ENCODE measurements at places on chromosomes 11 and 22.
A peak's percentile ranks its signal among the peaks of the same experiment; 100 is the strongest.

- no peak for DNase-seq
These were observed 36.5 kb downstream of the SDHD start for GRCh38 chr11:112123129-112123528.

DNA sequence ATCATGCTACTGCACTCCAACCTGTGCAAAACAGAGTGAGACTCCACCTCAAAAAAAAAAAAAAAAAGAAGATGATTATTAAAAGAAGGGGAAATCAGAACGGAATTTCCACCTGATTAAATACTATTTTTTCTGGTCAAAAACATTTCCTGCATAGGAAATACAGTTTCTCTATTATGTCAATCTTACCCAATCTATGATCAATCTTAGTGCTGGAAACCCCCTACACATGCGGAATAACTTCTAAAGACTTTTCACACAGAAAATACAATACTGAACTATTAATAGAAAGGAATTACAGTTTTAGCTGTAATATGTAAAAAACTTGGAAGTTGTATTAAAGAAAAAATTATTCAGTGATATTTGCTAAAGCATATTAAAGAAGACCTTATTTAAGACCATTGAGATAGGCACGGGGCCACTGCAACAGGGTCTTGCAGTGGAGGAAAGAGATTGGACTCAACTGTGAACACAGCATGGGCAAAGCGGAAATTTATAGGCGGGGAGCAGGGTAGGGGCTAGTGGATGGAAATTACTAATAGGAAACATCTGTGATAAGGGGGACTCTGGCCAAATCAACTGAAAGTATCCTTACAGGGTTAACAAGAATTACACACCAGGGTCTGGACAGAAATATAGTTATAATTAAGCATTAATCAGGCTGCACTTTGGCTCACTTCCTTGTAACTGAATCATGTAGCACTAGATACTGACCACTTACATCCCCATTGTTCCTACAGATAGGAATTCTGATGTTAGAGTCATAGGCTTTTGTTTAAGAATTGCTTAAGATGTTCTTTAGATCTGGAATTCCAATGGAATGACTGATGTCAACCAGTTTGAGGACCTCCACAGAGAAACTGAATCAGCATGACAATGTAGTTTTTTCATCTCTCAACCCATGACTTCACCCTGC is 411.5 kb upstream of the DDI1 start:
- DNase-seq = no peak

- no peak for DNase-seq
These were observed 8.6 kb downstream of the TSSC4 start for GRCh38 chr11:2409126-2409525.

DNA sequence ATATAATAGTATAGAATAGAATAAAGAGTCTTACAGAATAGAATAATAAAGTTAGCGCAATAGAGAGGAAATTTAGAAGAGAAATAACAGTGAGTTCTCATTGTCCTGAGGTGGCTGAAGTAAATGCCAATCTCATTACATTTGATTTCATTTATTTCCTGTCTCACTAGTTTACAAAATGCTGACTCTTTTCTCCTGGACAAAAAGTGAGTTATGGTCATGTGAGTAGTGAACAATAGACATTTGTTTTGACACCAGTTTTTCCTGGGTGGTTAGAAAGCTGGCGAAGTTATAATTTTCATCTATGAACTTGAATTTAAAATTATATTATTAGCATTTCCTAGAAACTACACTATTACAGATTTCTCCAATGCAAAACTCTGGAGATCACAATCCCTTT is 143.7 kb downstream of the TYR start:
- no peak for DNase-seq

DNA sequence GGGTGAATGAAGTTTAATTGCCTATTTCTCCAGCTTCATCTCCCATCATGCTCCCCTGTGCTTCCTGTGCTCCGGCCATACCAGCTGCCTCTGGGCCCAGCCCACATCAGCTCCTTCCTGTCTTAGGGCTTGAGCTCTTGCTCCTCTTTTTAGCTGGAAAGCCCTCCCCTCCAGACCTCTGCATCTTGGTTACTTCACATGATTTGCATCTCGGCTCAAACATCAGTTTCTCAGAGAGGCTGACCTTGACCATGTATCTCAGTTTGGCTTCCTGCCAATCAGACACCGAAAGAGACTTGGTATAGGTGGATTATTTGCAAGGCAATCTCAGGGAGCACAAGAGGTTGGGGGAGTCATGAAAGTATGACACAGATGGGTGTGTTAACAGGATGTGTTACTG is 73.2 kb upstream of the TIMP3 start:
- no peak for DNase-seq

DNA sequence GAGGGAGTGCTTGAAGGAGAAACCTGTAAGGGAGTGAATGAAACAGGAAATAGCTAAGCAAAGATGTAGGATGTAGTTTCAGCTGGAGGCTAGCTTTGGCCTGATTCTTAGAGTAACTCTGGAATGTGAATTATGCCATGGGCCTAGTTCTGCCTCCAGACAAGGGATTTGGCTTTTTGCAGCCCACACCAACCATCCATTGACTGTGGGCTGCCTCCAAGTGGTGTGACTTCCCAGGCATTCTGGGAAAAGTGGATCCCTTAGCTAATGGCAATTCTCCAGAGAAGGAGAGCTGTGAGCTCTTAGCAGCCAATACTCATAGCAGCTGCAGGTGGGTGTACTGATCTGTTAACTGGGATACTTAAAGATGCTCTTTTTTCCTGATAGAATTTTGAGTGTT is 2.0 kb upstream of the OR9I1 start:
- no peak for DNase-seq

DNA sequence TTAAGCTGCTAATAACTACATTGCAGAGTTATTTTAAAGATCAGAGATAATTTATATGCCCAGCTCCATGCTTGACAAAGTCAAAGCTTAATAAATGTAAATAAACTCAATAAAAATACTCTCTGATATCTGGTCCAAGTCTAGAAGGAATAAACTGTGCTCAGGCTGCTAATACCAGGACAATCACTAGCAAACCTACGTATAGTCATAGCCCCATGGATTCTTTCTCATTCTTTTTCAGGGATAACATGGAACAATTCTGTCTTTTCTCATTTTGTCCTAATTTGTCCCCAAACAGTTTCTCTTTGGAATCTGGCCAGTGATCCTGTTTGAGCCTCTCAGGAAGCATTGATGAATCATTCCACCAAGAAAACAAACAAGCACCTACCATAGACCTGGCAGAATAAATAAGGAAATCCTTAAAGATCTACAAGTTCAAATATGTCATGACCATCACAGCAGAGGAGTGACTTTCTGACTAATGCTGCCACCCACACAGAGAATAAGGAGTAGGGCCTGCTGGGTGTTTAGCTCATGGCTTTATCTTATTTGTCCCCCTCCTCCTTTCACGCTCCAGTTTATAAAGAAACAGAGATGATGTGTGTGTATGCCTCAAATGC is 14.1 kb upstream of the B3GNT6 start:
- no peak for DNase-seq

GRCh38 chr11:86274503-86274902 is 27.5 kb upstream of the HIKESHI start:
- no peak for DNase-seq

DNA sequence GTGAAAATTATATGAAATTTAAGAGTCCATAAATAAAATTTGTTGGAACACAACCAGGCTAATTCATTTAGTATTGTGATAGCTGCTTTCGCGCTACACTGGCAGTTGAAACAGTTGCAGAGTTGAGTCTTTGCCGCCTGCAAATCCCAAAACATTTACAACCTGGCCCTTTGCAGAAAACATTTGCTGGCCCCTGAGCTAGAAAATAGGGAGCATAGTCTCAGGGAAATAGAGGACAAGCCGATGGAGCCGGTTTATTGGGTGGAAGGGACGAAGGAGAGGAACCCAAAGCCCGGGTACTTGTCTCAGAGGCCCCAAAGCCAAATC is 527 bp upstream of the SAC3D1 start:
- DNase-seq = no peak

DNA sequence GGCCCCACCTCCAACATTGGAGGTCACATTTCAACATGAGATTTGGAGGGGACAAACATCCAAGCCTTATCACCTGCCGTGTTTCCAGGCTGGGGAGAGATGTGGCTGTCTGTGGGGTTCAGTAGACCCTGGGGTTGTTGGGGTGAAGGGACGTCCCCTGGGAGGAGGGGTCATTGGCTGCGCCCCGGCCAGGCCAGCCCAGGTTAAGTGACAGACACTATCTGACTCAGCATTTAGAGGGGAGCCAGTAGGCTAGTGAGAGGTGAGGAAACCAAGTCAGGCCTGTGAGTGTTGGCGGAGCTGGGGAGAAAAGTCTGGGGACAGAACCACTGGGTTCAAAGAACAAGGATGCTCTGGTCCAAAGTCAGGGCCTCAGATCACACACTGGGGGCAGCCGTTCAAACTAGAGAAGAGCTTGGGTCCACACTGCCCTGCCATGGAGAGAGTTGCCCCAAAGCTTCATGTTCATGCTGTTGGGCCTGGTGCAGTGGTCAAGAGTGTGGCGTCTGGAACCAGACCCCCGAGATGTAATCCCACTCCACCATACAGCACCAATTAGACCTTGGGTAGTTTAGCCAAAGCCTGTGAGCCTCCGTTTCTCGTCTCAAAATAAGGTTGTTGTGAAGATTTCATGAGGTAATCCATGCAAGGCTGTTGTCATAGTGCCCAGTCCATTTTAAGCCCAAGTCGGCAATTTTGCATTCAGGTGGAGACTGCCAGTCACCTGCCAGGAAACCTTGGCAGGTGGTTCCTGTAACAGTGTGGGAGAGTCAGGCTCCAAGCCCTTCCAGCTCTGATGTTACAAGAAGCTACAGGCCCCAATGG is 1289.6 kb downstream of the TBC1D22A start:
- no peak for DNase-seq

DNA sequence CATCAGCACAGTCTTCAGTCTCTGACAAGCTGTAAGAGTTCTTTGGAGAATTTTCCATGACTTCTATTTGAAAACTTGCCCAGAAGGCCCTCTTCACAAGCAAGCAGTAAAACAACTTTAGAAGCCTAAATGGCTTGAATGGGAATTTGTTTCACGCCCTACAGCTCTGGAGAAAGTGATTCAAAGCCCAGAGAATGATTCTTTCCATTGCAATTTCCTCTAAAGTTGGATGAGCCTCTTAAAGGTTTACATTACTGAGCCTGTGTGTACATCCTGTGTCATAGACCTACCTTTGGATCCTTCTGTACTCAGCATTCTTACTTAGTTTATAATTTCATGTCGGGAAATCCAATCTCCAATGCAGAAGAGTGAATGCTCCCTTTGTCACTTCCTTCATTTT is 6.8 kb upstream of the OR8B3 start:
- no peak for DNase-seq

GRCh38 chr11:67375320-67376055 is 2.1 kb upstream of the CLCF1 start:
- DNase-seq = no peak

DNA sequence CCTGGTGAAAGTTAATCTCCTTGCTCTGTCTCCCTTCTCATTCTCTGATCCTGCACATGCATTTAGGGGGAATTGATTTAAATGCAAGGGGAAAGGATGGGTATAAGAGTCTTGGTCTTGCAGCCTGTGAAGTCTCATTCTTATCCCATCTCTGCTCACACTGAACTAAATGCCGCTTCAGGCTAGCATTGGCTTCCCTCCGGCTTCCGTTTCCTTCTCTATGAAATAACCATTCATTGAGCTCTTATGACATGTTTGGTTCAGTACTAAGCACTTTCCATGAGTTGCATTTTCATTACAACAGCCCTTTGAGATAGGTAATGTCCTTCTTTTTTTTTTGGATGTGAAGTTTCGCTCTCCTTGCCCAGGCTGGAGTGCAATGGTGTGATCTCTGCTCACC is 5.6 kb downstream of the ZBTB16 start:
- no peak for DNase-seq

DNA sequence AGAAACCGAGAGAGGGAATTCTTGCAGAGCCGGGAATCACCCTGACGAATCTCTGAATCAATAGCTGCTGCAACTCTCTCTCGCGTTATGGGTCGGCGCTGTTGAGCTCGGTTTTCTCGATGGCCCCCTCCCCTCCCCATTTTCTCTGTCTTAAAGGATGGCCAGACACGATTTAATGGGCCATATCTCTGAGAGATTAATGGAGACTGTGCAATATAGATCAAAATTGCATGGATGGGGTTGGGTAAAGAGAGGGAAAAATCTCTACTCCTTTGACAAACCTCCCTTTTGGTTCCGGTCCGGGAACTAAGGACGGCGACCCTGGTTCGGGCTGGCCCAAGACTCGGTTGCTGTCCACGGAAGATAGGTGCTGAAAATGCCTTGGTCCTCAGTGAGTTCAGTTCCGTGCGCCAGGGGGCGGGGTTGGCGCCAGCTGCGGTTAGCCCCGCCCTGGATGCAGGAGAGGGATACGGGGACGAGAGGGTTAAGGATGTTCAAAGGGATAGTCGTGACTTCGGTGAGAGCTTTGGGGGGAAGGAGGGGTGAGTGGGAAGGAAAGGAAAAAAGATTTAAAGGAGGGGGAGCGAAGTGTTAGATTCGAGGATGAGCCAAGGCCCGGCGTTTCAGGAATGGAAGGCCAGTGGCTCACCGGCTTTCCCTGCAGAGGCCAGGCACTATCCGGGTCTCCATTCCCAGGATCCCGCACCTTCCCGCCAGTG is 103.6 kb upstream of the HSD17B12 start:
- DNase-seq = no peak

GRCh38 chr11:68734111-68734510 is 17.2 kb downstream of the TESMIN start:
- no peak for DNase-seq

DNA sequence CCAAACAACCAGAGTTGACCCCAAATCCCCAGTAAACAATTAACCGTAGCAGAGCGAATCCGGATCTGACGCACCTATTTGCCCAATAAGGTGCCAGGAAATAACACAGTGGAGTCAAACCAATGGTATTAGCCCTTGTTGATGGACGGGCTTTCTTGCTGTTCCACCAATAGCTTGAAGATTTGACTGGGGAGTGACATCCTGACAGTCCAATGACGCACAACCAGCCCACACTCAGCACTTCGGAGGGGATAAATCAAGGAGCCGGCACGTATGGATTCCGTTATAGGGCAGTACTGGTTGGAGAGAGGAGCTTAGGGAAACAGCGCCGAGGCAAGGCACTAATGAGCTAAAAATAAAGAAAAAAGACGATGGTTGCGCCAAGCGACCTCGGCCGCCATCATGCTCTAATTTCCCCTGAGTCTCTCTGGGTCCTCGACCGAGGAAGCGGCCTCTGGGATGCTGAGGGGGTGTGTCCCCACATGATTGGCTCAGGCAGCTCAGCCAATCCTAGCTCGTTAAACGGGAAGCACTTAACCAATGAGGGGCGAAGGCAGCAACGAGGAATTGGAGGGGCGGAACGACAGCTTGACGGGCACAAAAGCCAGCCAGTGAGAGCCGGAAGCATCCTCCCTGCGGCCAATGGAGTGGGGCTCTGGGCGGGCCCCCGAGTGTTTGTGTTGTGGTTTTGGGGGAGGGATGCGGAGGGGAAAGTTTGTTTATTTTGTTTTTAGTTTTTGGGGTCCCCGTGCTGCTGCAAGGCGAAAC is 49.5 kb downstream of the FAM83F start:
- peak; percentile 98 for DNase-seq

DNA sequence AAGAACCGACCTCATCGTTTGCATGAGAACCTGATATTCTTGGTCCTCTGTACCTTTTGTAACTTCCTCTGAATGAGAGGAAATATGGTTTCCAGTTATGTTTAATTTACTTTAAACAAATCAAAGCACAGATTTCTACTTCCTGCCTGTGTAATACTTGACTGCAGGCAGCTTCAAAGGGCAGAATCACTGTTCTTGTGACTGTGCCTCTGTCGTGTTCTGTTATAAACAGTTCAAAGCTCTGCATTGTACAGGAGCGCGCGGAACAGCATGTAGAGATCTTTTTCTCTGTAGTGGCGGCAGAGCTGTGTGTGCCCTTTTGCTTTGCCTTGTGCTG is 73.2 kb upstream of the CLDN5 start:
- DNase-seq = no peak

GRCh38 chr11:126468102-126468521 is 112.6 kb downstream of the ST3GAL4 start:
- no peak for DNase-seq
